CD4-positive, alpha-beta T cell (primary cell): ENCODE measurements at places on chromosomes 16 and 17. TPM values are rescaled to one million over a fixed set of nuclear protein-coding genes. Genes with fewer than 3 reads are reported as not detected.

DNA sequence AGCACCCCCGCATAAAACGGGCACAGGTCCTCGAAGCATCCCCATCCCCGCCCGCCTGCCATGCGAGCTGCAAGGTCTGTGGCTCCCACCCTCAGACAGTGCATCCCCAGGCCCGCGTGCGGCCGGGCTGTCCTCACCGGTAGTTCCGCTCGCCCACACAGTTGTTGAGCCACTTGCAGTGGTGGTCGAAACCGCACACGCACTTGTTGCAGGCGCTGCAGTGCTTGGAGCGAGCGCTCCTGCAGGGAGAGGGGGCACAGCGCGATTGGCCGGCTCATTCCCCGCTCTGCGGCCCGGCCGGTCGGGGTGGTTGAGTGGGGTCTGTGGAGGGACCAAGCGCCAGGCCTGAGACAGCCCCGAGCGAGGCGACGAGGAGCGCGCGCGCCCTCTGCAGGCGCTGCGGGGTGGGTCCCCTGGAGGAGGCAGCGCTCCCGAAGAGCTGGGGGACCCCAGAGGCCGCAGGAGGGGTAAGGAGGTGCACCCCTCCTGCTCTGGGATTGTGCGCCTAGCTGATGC, 6.0 kb upstream of the TPPP3 start:
- peak; percentile 27 for DNase-seq

- DNase-seq, result no peak
Observed at GRCh38 chr16:4481526-4481925, 5.3 kb downstream of the HMOX2 start.

- DNase-seq, result no peak
Observed at GRCh38 chr17:83193336-83194185, 114.2 kb downstream of the METRNL start.

DNA sequence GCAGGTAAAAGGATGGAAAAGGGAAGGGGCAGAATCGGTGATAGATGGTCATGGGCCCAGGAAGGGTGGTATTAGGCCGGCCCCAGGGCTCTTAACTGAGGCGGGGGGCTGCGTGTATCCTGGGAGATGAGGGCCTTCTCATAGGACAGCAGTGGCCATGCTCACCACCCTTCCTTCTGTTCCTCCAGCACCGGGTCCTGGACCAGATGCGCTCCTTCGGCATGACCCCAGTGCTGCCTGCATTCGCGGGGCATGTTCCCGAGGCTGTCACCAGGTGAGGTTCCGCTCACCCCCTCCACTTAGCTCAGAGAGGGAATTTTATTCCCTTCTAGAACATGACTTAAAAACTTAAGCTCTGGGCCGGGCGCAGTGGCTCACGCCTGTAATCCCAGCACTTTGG, 2.4 kb downstream of the NAGLU start:
- DNase-seq, result no peak

- DNase-seq, result no peak
Observed at GRCh38 chr17:44310609-44311376, 2.4 kb downstream of the RUNDC3A start.

DNA sequence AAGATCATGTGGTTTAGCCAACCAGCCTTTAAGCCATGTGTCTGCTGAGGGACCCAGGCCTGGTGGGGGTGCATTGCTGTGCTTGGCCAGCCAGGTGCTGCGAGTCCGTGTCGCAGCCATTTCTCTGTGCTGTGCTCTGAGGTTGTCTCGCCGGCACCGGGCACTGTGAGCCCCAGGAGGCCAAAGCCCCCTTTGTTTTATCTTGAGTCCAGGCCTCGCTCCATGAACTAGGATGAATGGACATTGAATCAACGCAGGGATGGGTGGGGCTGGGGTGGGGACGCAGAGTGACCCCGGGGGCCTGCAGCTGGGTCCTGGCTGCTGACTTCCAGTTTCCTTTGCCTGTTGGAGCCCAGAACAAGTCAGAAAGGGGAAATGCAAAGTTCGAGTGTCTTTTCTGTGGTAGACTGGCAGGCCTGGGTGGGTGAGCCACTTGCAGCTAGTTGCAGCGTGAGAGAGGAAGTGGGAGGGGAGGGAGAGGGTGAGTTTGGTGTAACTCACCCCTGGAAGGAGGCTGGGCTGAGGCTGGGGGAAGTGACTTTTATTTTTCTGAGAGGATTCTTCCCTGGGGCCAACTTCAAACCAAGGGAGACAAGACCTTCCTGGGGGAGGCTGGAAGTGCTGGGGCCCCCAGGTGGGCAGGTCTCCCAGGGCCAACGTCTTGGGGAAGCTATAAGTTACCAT, 324.7 kb downstream of the SEC14L1 start:
- peak; percentile 91 for DNase-seq

- DNase-seq, result no peak
Observed at GRCh38 chr16:84036982-84037425, 5.6 kb downstream of the SLC38A8 start.

GRCh38 chr17:6800422-6801027, 24.5 kb downstream of the FBXO39 start:
- no peak for DNase-seq

DNA sequence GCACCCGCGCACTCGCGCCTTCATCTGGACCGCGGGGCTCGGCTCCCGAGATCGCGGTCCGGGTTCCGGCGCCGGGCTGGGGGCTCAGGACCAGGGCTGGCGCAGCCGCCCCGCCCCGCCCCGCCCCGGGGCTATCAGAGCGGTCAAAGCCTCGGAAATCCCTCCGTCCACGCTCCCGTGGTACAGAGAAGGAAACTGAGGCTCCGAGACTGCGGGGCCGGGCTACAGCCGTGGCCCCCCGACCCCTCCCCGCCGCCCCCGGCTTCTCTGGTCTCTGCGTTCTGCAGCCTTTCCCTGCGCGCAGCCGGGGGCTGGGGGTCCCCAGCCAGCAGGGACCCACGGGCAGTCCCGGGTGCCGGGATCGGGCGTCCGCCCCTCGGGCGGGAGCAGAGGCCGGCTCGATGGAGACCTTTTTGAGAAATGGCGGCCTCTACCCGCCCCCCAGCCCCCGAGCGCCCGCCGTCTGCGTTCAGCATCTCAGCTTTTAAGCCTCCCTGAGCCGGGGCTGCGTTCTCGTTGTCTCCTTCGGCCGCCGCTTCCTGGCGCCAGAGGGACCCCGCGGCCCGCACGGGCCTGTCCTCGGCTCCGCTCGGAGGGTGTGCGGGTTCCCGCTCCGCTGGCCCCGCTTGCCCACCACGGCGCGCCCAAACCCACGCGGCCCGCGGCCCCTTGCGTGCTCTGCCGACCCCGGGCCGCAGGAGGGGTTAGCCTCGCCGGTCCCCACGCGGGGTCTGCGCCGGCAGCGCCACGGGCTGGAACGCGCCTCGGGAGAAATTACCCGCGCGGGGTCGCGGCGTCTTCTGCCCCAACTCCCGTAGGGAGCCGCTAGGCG, 1.5 kb upstream of the NPTX1 start:
- DNase-seq, result peak; percentile 64

GRCh38 chr16:81140930-81141780, 45.0 kb upstream of the GCSH start:
- no peak for DNase-seq

DNA sequence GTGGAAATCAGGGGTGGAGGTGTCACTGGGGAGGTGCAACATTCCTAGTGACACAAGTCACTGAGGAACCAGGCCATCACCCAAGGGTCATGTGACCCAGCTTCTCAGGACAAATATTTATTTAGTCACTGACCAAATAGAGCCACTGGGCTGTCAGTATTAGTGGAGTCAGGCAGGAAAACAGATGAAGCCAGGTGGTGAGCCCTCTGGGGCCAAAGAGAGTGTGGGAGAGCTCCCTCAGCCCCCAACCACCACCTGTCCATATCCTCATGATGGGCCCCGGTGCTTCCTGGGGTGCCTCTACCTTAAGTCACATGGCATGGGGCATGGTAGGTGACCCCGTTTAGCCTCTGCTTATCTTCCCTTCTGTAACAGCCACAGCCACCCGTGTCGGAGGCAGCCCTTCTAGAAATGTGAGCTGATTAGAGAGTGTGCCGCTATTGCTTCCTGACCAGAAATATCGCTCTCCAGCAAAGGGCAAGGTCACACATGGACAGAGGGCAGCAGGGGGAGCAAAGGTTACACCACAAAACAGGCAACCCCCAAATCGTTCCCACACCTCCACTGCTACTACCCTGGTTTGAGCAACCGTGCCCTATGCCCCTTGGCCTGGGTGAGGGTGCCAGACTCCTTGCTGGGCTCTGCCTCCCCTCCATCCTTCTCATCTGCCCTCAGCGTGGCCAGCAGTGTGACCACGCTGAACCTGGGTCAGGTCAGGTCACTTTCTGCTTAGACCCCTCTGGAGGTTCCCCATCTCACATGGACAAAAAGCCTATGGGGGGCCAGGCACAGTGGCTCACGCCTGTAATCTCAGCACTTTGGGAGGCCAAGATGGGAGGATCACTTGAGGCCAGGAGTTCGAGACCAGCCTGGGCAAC, 8.6 kb upstream of the AKTIP start:
- no peak for DNase-seq

- DNase-seq, result no peak
Observed at GRCh38 chr17:8518326-8518725, 82.6 kb downstream of the NDEL1 start.

GRCh38 chr17:1535737-1536136, 19.3 kb upstream of the INPP5K start:
- DNase-seq, result no peak

- DNase-seq, result no peak
Observed at GRCh38 chr17:5933430-5933829, 136.7 kb upstream of the WSCD1 start.

GRCh38 chr16:50868577-50868976, 126.7 kb downstream of the CYLD start:
- no peak for DNase-seq

GRCh38 chr17:69404399-69404798, 10.1 kb upstream of the MAP2K6 start:
- DNase-seq, result no peak

DNA sequence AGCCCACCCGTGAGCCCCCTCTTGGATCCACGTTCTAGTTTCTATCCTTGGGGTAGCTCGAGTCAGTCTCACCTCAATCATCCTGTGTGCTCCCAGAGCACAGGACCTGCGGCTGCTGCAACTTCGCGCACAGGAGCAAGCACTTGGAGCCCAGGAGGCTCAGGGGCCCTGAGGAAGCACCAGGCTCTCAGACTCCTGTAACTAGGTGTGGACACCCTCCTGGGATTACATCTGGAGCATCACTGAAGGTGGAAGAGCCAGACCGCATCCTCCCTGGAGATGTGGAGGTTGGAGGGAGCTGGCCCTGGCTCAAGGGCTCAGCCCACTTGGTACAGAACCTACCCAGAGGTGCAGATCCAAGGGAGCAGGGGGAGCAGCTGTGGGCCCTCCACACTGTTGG, 2.7 kb downstream of the HBQ1 start:
- no peak for DNase-seq

GRCh38 chr16:46691726-46692125, 2.3 kb downstream of the ORC6 start:
- DNase-seq, result no peak

- no peak for DNase-seq
Observed at GRCh38 chr16:78097548-78097947, 1.9 kb upstream of the WWOX start.

DNA sequence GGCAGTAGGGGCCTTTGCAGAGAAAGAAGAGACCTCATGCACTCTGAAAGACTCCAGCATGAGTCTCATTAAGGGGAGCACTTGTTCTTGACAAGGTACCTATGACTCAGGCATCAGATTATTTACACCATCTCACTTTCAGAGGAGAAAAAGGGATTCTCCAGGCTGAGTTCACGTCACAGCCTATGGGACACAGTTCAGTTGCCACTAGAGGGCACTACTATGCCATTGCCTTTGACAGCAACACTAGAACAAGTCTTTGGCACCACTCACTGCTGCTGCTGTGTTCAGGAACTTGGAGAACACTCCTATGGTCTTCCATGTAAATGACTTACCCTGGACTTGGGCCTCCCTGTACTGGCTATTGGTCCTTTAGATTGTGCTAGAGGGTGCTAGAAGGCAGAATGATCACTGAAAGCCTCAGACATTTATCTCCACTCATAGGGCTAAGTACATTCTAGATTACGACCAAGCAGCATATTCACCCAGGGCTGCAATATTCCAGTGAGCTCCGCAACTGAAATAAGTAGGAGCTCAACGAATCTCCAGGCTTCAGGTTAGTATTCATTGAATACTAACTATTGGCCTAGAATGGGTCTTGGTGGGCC, 225.1 kb upstream of the CA10 start:
- DNase-seq, result no peak

GRCh38 chr17:82317394-82318168, at the start of gene CD7:
TSS of gene CD7 (minus strand) at chr17:82317608. CDS start at chr17:82317495, 113 bp downstream.
- peak; percentile 69 for DNase-seq

- DNase-seq, result no peak
Observed at GRCh38 chr16:56753410-56753809, 23.5 kb downstream of the NUP93 start.

- no peak for DNase-seq
Observed at GRCh38 chr17:83142619-83143018, 63.2 kb downstream of the METRNL start.

NOS2 gene
- total RNA-seq, result 0.08 TPM

GAS7 gene
- 1.8 TPM for total RNA-seq

LITAFD gene
- 0.60 TPM for total RNA-seq

OTOP3 gene
- not detected for total RNA-seq

RAMP2 gene
- not detected for total RNA-seq

TBC1D3C gene
- not detected for total RNA-seq

KCNH4 gene
- total RNA-seq, result 0.25 TPM

CCL4 gene
- total RNA-seq, result 1.5 TPM

DOC2A gene
- 0.14 TPM for total RNA-seq

KRTAP9-6 gene
- total RNA-seq, result not detected

TBC1D3D gene
- total RNA-seq, result 8.0 TPM

SLC13A2 gene
- not detected for total RNA-seq

PRAC1 gene
- not detected for total RNA-seq
